Large intestine (tissue), 12 donors: ENCODE measurements at places on chromosomes 16 and 17.

- DNase-seq = no peak
Observed at GRCh38 chr16:30974348-30974747, 10.7 kb upstream of the HSD3B7 start.

DNA sequence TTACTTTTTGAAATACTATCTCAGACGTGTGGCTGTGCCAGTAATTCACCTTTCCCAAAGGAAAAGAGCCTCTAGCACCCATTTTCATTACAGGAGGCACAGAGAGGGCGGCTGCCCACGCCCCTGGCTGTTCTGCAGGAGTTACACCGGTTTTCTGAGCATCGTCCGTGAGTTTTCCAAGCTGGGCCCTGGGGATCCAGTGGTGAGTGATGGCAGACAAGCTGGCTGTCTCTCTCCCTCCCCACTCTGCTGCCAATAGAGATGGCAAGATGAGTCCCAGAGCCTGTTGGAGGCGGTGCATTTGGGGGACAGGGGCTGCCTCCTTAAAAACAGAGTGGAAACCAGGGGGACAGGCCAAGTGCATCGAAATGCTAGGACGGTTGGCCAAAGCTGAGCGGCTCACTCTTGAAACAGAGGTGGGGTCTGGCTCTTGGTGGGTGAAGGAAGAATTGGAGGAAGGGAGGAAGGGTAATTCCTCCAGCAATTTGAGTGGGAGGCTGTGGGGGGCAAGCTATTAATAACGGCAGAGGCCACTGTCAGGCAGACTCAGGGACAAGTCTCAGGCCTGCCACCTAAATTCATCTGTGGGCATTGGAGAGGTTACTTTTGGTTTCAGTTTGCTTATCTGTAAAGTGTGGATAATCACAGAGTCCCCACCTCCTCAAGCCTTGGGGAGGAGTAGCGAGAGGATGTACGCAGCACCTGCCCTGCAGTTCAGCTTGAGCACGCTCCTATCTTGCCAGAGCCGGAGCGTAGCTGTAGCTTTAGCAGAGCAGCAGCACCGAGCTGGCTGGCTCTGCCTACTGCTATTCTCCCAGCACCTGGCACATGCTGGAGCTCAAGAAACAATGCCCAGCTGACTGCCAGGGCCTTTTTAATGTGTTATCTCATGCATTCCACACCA, 7.5 kb upstream of the NOS2 start:
- DNase-seq = peak; percentile 92

GRCh38 chr16:50683689-50684374, 2.7 kb upstream of the SNX20 start:
- no peak for DNase-seq

DNA sequence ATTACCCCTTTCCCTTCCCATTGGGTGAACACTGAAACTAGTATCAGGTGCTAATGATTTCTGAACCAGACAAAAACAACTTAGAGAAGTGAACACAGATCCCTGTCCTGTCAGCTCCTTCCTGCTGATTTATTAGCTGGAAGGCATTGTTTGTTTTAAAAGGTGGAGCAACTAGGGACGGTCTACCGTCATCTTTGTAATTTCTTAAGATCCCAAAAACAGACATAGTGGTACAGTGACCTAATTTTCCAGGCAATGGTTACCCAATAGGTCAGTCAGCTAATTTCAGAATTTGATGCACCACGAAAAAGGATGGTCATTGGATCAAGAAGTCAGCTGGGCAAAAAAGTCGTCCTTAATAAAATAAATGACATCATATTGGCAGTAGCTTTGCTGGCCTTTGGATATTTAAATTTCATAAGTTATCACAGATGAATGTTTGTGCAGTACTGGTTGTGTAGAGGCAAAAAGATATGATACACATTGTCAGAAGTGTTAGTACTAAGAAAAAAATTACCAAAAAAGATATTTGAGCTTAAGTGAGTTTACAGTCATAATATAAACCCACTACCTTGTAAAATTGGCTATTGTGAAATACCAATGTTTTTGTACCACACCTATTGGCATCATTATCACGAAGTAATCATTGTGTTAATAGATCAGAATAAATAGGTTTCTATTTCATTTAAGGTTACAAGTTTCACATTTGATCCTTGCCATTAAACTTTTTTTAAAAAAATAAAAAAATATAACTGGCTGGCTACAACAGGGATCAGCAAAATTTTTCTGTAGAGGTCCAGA, 27.2 kb upstream of the KCNJ16 start:
- DNase-seq = no peak

DNA sequence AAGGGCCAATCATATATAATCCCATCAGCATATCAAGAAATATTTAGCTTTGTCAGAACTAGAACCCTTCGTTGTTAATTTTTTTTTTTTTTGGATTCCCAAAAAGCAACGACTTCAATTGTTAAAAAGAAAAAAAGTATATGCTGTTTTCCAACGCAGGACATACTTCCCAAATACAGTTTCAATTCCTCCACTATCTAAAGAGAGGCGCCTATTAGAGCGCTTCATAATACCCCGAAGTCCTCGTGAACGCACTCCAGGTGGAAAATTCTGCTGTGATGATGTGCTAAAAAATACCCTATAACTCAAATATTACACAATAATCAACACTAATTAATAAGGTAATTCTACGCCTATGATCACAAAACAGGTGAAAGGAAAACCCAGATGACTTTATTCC, 20.8 kb downstream of the GNA13 start:
- no peak for DNase-seq

DNA sequence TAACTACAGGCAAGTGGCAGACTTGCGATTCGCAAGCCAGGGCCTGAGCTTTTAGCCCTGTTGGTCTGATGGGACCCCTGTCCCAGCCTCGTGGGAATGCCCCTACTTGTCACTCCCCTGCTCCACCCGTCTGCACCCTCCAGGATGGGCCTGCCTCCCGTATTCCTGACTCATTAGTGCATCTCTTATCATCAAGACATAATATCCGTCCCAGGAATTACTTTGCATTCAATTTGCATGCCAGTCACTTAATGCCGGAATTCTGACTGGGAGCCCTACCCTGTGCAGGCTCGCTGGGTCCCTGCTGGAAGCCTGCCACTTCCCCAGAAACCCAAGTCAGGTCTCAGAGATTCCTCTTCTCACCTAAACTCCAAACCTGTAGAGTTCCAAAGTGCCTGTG, 3.3 kb downstream of the PRSS53 start:
- DNase-seq = no peak

- no peak for DNase-seq
Observed at GRCh38 chr16:500709-501108, 26.8 kb upstream of the CAPN15 start.
